ENCODE measurements at places on chromosomes 2 and 18. TPM values are rescaled to one million over a fixed set of nuclear protein-coding genes. Genes with fewer than 3 reads are reported as not detected.

DNA sequence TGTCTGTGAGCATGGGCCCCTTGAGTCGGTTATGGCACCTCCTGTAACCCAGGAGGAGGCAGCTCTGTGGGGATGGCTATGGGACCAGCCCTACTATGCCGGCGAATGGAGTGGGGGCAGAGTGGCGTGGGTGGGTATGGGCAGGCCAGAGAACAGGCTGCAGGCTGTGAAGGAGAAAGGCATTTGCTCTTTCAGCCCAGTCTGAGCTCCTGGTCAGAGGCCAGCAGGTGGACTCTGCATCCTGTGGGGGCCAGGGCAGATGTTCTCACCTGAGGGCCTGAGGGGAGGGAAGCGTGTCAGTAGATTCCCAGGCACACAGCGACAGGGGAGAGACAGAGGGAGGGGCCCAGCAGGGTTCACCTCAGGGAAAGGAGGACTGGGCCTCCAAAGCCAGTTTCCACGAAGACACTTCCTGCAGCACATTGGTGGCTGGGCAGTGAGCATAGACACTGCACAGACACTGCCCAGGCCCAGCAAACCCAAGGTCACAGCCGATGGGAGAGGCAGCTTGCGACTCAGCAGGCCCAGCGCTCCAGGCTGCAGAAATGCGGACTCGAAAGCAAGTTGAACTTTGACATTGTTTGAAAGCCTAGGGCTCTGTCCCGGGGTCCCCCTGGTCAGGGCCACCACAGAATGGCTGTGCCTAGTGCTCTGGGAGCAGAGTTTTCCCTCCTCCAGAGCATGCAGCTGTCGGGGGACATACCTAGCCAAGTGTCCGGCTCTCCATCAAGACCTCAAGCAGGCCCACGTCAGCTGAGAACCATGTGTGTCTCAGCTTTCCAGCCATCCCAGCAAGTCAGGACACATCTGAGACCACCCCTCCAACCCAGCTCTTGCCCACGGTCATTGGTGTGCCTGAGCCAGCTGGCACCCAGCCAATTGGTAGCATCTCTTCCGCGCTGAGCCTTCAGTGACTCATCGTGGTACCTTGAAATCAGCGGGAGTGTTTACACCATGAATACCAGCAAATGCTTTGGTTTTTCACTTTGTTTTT, 53.8 kb downstream of the TGOLN2 start:
- no peak for DNase-seq

Gene GAREM1
- total RNA-seq, result 29.0 TPM

Gene POU3F3
- total RNA-seq, result 0.14 TPM

Gene DPP10
- total RNA-seq, result 12.2 TPM

Gene TMEFF2
- total RNA-seq, result 1.0 TPM

DNA sequence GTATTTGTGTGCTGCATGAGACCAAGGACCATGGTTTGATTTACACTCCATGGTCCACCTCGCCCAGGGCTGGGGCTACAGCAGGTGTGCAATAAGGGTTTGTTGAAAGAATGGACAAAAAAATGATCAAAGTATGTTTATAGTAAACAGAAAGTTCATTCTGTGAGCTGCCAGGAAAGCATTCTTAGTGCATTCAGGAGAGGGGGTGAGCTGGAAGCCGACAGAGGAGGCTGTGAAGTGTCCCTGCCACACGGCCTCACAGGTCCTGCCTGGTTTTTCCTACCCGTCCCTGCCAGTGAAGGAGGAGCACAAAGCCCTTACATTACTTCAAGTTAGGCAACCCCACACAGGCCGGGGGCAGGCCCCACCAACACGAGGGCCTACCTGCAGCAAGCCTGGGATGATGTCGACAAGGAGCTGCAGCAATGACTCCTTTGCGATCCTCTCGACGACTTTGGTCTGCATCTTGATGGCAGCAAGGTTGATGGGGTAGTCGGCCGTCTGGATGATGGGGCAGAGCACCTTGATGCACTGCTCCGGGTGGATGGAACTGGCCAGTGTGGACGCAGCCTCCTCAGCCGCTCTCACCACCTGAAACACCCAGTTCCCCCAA, 63.2 kb upstream of the TFCP2L1 start:
- no peak for DNase-seq

DNA sequence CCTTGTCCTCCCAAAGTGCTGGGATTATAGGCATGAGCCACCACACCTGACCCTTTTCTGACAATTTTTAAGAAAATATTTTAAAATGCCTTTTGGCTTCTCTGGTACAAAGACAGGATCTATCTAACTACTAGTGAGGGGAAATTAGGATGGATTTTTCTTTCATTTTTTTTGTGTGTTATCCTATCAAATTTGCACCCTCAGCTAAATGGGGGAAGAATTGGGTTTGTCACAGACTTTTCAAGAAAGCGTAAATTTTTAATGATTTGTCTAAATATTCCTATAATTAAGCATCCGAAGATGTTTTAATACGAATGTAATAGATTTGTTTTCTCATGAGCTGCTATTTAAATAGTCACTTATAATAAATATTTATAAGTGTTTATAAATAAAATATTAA, 340.0 kb upstream of the ETAA1 start:
- no peak for DNase-seq

DNA sequence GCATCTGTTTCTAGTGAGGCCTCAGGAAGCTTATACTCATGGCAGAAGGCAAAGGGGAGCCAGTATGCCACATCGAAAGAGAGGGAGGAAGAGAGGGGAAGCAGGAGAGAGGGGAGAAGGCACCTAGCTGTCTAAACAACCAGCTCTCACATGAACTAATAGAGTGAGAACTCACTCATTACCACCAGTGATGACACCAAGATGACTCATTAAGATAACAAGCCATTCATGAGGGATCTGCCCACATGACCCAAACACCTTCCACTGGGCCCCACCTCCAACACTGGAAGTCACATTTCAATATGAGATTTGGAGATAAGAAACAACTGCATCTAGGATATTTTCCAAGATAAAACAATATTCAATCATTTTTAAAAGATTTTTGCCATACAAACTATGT, 753.9 kb upstream of the ZEB2 start:
- no peak for DNase-seq

GRCh38 chr2:237860273-237860935, 981 bp downstream of the RAMP1 start:
- DNase-seq, result no peak

DNA sequence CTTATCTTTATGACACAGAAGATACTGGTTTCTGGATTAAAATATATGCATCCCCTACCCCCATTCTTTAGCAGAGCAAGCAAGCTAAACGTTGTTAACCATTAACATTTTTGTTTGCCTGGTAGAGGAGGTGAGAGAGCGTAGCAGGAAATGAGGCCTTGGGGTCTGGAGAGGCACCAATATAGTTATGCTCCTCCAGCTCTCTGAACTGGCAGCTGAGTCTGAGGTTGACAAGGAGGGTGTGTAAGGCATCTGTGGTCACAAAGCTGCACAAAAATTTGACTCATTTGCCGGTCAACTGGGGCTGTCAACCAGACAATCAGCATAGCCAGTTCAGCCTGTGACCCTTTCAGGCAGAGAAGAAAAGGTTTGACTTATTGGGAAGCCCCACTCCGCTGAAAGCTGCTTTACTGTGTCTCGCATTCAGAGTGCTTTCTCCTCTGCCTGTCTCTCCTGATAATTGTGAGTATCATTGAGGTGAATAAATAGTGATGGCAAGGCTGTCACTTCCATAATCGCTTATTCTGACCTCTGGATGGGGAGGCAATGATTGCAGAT, 647.5 kb upstream of the SETBP1 start:
- no peak for DNase-seq

Gene PPM1G
- total RNA-seq, result 53.4 TPM

DNA sequence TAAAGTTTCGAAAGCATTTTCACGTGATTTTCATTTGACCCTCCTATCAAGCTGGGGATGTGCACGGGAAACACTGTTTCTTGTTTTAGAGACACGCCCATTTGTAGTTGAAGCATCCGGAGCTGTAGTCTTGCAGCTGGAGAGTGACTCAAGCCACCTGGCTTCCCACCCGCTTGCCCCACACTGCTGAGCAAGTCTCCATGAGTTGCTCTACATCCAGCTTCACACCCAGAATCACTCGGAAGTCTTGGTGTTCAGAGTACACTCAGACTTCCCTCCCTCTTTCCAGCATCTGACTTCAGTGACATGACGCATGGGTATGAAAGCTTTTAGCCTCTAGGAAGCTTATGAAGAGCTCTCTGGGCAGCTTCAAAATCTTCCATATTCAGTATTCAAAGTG, 262.4 kb downstream of the NBAS start:
- DNase-seq, result no peak

GRCh38 chr2:10400568-10400977, 47.6 kb downstream of the ODC1 start:
- no peak for DNase-seq

Gene SIX2
- total RNA-seq, result 0.12 TPM

Gene RMC1
- 33.5 TPM for total RNA-seq

Gene CPO
- 0.32 TPM for total RNA-seq

Gene GREB1
- 2.5 TPM for total RNA-seq

DNA sequence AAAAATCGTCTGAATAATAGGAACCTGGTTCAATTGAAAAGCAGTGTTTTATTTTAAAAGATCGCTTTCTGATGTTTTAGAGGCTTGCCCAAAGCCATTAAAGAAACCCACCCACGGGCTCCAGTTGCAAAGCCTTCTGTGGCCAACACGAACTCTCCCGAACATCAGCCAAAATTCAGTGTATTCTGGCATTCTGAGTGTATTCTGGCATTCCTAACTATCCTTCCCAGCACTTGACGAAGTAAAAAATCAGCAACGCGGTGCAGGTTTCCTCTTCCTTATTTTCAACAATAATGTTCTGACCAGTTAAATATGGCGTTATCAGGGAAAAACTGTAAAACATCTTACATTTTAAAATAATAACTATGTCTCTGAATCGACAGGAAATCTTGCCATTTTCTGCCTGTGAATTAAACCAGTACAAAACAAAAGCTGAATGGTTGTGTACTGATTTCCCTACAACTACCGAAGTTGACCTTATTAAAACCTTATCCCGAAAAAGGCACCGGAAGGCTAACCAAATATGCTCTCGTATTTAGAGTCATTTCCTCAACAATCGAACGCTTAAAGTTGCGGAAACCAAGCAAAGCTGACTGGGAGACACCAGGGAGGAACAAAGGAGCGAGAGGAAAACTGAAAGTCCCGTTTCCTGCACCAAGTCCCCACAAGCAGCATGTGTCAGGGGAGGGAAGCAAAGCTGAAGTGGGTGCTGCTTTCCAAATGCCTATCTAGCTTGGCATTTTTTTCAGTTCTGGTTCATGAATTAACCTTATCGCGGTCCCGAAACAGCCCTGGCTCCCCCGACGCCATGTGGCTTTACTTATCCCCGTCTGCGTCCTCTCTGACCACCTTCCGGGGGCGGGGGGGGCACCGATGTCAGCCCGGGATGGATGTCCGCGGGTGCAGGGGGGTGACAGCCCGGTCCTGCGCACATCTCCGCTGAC, 44.3 kb downstream of the ZNF516 start:
- peak; percentile 54 for DNase-seq

Gene CHAC2
- total RNA-seq, result 3.3 TPM

Gene MAPK4
- total RNA-seq, result 9.9 TPM

Gene DHRS9
- 219 TPM for total RNA-seq

Gene CRYBA2
- 5.0 TPM for total RNA-seq

Gene MC4R
- total RNA-seq, result not detected

- no peak for DNase-seq
These were observed 70.9 kb upstream of the LYPD6B start for GRCh38 chr2:148967578-148967977.

GRCh38 chr2:222271854-222272253, 26.9 kb downstream of the PAX3 start:
- no peak for DNase-seq

GRCh38 chr2:114742245-114742644, 299.8 kb downstream of the DPP10 start:
- DNase-seq, result no peak
